Activated gamma-delta T cell treated with Interleukin-2 at 50 U/mL for 16 hours (primary cell): ENCODE measurements at places on chromosomes 5 and 9.

DNA sequence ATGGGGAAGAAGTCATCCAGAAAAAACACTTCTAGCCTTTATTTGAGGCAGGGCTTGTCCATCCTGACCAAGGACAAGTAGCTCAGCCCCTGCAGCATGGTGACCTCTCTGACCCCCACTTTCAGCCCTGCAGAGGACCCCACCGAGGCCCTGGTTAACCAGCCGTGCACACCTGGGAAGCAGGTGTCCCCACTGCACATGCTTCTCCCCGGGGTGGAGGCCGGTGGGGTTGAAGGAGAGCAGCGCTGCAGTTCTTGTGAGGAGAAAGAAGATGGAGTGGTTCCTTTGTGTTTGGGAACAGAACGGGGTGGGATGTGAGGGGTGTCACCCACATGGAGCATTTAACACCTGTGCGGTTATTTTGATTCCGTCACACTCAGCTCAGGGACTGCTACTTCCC is 21.1 kb upstream of the ZBTB34 start:
- no peak for DNase-seq

- DNase-seq = no peak
These were observed 70.0 kb downstream of the MPDZ start for GRCh38 chr9:13209498-13209897.

DNA sequence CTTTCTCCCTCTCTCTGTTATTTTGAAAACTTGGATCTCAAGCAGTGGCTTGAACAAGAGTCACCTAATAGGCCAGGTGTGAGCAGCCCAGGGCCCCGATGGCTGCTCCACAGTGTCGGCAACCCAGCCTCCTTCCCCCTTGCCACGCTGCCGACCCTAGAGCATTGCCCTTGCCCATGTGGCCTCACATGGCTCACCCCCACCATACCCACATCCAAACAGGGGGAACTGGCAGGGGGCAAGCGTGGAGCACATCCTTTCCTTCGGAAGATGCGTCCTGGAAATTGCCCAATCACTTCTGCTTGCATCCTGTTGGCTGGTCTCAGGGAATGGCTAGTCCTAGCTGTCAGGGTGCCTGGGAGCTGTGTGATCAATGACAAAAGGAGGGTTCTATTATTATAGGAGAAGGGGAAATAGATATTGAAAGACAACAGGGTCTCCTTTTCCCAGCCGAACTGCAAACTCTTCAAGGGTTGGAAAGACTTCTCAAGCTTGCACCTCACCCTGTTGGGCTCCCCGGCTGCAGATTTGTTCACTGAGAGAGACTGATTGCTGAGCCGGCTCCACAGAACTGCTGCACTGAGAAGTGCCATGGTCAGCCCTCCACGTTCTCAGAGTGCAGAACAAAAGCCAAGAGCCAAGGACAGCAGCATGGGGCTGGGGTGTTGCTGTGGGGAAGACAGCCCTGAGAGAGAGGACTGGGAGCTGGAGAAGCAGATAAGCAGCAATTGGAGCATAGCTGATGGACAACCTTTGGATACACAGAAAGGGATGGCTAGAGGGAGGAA is 8.3 kb upstream of the TIFAB start:
- no peak for DNase-seq

DNA sequence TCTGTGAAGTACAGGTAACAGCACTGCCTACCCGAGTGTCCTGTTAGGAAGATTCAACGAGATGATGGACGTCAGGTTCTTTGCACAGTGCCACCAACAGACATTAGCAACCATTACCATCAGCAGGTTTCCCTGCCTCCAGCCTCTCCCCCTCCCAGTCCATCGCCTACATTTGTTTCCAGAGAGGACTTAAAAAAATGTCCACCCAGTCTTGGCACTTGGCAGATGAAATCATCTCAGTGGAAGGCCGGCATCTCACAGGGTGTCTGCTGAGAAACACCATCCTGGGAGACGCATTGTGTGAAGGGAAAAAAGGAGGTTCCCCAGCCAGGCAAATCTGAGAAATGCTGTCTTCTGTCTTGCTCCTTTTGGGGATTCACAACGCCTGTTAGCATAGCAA is 58.2 kb downstream of the CRB2 start:
- DNase-seq = no peak

DNA sequence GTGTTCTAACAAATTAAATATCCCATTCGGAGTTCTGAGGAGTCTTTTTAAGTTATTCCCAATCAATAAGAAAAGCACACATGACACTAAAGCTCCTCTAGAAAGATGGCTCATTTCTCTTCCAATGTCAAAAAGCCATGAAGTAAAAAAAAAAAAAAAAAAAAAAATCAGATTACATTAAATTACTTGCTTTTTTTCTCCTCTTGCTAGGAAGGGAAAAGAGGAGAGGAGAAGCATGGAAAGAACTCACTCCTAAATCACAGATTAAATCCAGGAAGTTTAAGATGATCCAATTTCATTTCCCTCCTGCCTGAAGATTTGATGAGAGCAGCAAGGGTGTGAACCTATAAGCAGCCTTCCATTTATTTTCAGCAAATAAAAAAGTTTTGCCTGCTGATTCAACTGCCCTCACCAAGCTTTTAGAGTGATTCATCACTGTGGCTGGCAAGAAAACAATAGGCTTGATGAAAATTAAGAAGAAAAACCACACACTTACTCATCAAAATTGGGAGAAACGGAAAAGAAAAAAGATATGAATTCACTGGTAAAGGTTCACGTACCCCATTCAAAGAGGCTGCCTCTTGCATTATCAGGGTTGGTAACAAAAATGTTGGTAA is 19.7 kb downstream of the MYO10 start:
- no peak for DNase-seq
